ENCODE measurements at places on chromosomes 12 and 14. TPM values are rescaled to one million over a fixed set of nuclear protein-coding genes. Genes with fewer than 3 reads are reported as not detected.

OR4K5 gene
- total RNA-seq, result not detected

RFLNA gene
- total RNA-seq, result 0.40 TPM

EFCAB11 gene
- total RNA-seq, result 13.0 TPM

PXN gene
- total RNA-seq, result 81.1 TPM

PIANP gene
- 1.4 TPM for total RNA-seq

GRCh38 chr14:93956514-93957332 lies 19.6 kb downstream of the ASB2 start:
- no peaks in the 10 kb centered on the region for H3K27me3 ChIP-seq
- no peak for DNase-seq
- H3K4me3 ChIP-seq, result no peak overlapping the region
- H3K27ac ChIP-seq, result no peak overlapping the region

DNA sequence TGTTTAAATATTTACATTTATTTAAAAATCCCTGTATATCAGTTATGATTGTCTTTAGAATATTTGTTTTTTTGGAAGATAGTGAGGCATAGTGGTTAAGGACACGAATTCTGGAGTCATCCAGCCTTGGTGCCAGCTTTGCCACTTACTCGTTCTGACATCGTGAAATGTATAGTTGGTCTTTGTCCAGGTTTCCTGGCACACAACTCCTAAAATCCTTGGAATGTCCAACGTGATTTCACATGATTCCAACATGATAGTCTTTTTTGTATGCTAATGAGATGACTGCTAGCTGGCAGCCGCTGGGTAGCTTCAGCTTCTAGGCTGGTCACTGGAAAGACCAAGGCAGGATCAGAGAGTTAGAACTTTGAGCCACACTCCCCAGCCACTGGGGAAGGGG lies 64.8 kb downstream of the PRICKLE1 start:
- no peak overlapping the region for H3K4me3 ChIP-seq
- no peak overlapping the region for H3K27ac ChIP-seq
- no peaks in the 10 kb centered on the region for H3K27me3 ChIP-seq
- no peak for DNase-seq
- no peaks in the 10 kb centered on the region for H3K36me3 ChIP-seq

DNA sequence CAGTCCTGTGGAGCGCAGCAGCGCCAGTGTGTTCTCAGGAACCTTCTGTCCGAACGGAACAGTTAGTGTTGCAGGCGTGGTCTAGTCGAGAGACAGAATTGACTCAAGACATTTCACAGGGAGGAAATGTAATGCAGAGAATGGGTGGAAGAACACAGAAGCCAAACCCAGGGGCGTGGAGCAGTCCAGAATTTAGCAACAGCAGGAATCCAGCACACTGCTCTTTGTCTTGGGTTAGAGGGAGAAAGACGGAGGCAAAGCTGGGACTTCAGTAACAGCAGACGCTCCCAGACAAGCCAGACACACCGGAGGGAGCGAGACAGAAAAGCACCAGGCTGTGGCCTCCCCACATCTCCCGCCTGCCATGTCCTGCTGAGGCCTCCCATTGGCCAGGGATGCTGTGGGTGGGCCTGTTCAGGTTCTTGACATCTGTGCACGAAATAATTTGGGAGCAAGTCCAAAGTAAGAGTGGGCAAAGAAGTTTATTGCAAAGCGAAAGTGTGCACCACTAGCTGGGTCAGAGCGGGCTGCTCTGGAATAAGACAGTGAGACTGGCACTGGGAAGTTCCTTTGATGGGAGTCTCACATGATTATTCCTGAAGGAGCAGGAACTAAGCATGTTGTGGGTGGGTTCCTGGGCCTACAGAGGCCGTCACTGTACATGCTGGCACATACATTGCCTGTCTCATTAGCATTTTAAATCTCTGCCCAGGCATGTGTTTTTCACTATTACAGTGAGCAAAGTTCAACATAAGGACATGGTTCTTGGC lies 339.3 kb upstream of the SFSWAP start:
- no peak for DNase-seq
- no peaks in the 10 kb centered on the region for H3K27me3 ChIP-seq
- H3K36me3 ChIP-seq, result no peaks in the 10 kb centered on the region
- no peak overlapping the region for H3K27ac ChIP-seq

- peaks cover 3% of the 10 kb centered on the region for H3K4me1 ChIP-seq
- H3K4me3 ChIP-seq, result no peak overlapping the region
- H3K27me3 ChIP-seq, result no peaks in the 10 kb centered on the region
- no peak overlapping the region for H3K27ac ChIP-seq
- DNase-seq, result peak; percentile 22
These were observed 779.0 kb upstream of the FLRT2 start for GRCh38 chr14:84750763-84751554.

DNA sequence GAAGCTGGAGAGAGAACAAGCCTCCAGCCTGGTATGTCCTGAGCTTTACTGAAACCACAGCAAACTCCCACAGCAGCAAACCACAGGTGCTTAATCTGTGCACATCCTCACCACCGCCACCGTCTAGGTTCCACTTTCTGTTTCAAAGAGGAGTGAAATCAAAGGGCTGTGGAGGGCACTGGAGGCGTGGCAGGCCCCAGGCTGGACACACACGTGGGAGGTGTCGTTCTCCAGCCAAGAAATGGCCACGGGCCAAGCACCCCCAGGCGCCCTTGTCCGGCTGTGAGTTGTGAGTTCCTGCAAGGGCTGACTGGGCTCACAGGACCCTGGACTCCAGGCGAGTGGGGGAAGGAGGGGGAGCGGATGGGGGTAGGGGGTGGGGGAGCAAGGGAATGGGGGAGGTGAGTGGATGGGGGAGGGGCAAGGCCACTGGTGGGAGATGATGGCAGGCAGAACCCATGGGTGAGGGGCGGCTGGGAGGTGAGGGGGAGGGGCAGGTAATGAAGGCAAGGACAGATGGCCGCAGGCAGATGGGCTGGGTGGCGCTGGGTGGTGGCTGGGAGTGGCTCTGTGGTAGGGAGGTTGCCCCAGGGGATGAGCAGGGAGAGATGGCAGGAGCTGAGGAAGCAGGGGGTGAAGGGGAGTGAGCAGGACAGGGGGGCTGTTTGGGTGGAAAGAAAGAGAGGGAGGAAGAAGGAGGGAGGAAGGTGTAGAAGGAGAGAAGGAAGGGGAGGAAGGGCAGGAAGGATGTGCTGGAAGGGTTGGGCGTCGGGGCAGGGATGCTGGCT lies 86.7 kb downstream of the NCOR2 start:
- no peaks in the 10 kb centered on the region for H3K27me3 ChIP-seq
- H3K4me3 ChIP-seq, result no peak overlapping the region
- peak; percentile 42 for DNase-seq
- peak overlapping the region; percentile 24 for H3K27ac ChIP-seq
- H3K36me3 ChIP-seq, result peaks cover 12% of the 10 kb centered on the region

DNA sequence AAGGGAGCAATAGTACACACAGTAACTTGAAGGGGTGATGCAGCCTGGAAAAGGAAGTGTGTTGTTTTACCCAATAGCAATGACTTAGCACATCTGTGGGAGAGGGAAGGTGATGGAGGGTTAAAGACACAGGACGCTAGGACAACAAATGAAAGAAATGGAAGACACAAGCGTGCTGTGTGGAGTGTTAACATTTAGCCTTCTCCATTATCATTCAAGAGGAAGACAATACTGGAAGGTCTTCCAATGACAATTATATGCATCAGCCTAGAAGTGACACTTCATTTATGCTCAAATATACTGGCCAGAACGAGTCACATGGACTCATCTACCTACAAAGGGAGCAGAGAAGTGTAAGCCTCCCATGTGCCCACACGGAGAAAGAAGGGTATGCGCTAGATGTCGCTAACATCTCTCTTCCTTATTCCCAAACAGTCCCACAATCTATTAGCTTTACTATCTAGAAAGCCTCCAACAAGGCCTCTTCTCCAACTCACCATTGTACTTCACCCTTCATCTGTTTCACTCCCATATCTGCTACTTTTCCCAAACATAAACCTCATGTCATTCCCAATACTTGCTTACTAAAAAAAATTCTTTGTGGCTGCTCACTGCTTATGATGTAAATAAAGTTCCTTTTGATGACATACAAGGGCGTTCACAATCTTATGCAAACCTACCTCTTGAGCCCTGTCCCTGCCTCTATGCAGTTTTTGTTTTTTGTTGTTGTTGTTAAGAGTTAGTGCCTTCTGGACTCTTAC lies 20.3 kb downstream of the PPM1H start:
- H3K27ac ChIP-seq, result no peak overlapping the region
- H3K36me3 ChIP-seq, result no peaks in the 10 kb centered on the region
- no peaks in the 10 kb centered on the region for H3K4me1 ChIP-seq
- no peaks in the 10 kb centered on the region for H3K27me3 ChIP-seq

GRCh38 chr12:47317175-47317915 lies 237.6 kb upstream of the AMIGO2 start:
- no peaks in the 10 kb centered on the region for H3K27me3 ChIP-seq
- no peak for DNase-seq
- no peak overlapping the region for H3K4me3 ChIP-seq
- peak overlapping the region; percentile 40 for H3K27ac ChIP-seq
- H3K36me3 ChIP-seq, result no peaks in the 10 kb centered on the region

GRCh38 chr12:43453761-43454160 lies 98.2 kb downstream of the ADAMTS20 start:
- DNase-seq, result no peak
- H3K36me3 ChIP-seq, result no peaks in the 10 kb centered on the region
- H3K27ac ChIP-seq, result no peak overlapping the region
- no peaks in the 10 kb centered on the region for H3K4me1 ChIP-seq
- H3K4me3 ChIP-seq, result no peak overlapping the region
- H3K27me3 ChIP-seq, result no peaks in the 10 kb centered on the region

- no peaks in the 10 kb centered on the region for H3K27me3 ChIP-seq
- H3K36me3 ChIP-seq, result no peaks in the 10 kb centered on the region
- peaks cover 6% of the 10 kb centered on the region for H3K4me1 ChIP-seq
- H3K27ac ChIP-seq, result no peak overlapping the region
These were observed 63.1 kb upstream of the SLC38A2 start for GRCh38 chr12:46435625-46436024.
